ENCODE measurements at places on chromosomes 12 and 14. TPM values are rescaled to one million over a fixed set of nuclear protein-coding genes. Genes with fewer than 3 reads are reported as not detected.

DNA sequence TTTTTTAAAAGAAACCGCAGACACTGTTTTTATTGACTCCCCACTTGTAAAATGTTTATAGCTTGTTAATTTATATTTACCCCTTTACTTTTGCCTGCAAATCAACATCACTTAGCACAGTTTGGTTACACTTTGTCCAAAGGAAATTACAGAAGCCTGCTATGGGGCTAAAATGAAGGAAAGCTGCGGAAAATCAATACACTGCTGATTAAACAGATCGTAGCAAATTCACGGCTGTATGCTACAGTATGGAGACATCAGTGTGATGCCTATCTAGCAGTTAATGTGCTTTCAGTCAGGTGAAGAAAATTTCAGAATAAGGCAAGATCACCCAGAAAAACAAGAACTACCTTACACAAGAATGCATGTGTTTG, 110.0 kb downstream of the FOXG1 start:
- DNase-seq = no peak

DNA sequence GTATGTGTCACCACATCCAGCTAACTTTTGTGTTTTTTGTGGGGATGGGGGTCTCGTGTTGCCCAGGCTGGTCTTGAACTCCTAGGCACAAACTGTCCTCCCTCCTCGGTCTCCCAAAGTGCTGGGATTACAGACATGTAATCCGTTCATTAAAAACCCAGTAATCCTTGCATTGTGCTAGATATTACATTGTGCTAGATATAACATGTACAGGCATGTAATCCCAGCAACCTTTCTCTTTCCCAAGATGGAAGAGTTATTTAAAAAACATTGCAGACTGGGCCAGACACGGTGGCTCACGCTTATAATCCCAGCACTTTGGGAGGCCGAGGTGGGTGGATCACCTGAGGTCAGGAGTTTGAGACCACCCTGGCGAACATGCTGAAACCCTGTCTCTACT, 19.7 kb downstream of the ELK3 start:
- DNase-seq = no peak

GRCh38 chr12:26954027-26954426, 15.8 kb downstream of the FGFR1OP2 start:
- no peak for DNase-seq

C12orf56 gene
- polyA plus RNA-seq = 0.29 TPM

ERG28 gene
- 22.8 TPM for polyA plus RNA-seq

All from AG04450 (cell line).